ENCODE measurements at places on chromosomes 1 and 21.

- DNase-seq: no peak
Observed at GRCh38 chr21:45735259-45736000, 91.9 kb downstream of the PCBP3 start.

GRCh38 chr1:2821966-2822620 lies 20.6 kb upstream of the TTC34 start:
- peak; percentile 17 for DNase-seq

- DNase-seq: no peak
Observed at GRCh38 chr21:17406202-17406601, 106.6 kb upstream of the CXADR start.

- no peak for DNase-seq
Observed at GRCh38 chr1:97721221-97721620, 199.6 kb downstream of the DPYD start.

GRCh38 chr1:92323473-92324453 lies 24.9 kb downstream of the RPAP2 start:
- no peak for DNase-seq

GRCh38 chr1:54875000-54875399 lies 12.0 kb downstream of the DHCR24 start:
- no peak for DNase-seq

DNA sequence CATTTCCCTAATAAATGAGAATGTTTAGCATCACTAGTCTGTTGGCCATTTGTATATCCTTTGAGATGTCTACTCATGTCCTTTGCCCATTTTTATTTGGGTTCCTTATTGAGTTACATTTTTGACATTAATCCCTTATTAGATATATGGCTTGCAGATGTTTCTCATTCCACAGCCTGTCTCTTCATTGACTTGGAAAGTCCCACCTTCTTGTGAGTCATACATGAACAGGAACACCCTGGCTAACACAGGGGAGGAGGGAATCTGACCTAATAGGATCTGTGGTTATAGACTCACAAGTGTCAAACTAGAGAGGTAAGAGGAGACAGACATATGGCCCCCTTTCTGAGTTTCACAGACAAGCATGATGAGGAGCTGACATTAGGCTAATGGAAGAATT lies 11.5 kb downstream of the ZP4 start:
- peak; percentile 24 for DNase-seq

- no peak for DNase-seq
Observed at GRCh38 chr1:230622151-230622550, 20.1 kb upstream of the COG2 start.

DNA sequence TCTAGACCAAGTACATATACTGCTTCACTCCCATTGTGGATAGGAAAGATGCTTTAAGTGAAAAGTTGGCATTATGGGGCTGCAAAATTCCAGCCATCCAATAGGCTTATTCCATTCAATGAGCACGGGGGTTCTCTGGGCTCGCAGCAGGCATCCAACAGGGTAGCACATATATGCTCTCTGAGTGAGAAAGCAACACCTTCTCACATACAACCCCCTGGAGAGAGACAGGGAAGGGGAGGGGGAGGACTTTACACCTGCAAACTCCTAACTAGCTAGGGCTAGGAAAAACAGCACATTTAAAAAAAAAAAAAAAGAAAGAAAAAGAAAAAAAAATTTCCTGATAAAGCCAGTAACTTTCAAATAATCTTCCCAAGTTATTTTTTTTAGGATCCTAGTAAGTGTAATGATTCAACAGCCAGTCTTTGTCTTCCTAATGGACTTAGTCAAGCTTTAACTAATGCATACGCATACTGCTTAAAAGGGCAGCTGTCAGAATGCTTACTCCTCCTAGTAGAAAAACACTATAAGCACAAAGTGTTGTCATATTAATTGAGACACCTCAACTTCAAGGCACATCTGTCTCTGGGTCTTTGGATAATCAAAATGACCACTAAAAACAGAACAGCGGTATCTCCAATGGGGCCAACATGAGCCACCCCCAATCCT lies 18.7 kb downstream of the PSMB2 start:
- no peak for DNase-seq

DNA sequence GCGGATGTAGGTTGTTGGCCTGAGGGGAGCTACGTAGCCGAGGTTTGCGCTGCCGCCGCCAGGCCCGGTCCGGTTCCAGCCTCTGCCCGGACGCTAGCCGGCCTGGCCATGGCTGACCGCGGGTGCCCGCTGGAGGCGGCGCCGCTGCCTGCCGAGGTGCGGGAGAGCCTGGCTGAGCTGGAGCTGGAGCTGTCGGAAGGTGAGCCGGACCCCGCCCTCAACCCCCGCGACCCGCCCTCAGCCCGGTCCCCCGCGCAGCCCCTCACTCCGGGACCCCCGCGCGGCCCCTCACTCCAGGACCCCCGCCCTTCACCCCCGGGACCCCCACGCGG lies 299 bp downstream of the DIP2A start:
- no peak for DNase-seq

DNA sequence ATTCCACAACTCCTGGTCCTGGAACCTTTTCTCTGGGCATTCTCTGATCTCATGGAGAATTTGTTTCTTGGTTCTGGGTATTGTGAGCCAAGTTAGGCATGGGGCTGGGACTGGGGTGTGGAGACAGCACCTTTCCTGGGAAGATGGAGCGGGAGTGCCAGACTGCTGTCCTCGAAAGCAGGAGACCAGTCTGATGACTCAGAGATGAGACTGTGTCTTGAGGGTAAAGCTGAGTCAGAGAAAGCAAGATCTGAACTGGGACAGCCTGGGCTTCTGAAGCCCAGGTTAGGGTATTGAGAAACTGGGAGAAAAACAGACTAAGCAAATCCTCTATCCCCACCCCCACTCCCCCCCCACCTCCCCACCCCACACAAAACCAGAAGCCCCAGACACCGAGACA lies 2.2 kb upstream of the KANK4 start:
- peak; percentile 55 for DNase-seq
